ENCODE measurements at places on chromosomes 13 and 19.

GRCh38 chr13:91319996-91320395 lies 27.5 kb upstream of the MIR17HG start:
- no peak for DNase-seq

DNA sequence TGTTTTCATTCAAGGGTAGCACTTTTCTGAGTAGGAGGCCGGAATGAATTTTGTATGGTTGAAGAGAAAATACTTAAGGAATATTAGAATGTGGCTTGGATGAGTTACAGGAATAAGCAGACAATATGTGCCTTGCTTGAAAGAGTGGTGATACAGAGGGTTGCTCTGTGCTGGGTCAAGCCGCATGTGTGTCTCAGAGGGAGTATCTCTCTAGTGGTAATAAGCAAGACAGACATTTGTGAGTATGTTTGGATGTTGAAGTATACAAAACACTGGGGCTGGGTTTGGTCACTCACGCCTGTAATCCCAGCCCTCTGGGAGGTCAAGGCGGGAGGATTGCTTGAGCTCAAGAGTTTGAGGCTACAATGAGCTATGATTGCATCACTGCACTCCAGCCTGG lies 103.9 kb downstream of the LMO7 start:
- no peak for DNase-seq

- DNase-seq = no peak
Measured at GRCh38 chr13:71879129-71879535, 12.1 kb upstream of the DACH1 start.

DNA sequence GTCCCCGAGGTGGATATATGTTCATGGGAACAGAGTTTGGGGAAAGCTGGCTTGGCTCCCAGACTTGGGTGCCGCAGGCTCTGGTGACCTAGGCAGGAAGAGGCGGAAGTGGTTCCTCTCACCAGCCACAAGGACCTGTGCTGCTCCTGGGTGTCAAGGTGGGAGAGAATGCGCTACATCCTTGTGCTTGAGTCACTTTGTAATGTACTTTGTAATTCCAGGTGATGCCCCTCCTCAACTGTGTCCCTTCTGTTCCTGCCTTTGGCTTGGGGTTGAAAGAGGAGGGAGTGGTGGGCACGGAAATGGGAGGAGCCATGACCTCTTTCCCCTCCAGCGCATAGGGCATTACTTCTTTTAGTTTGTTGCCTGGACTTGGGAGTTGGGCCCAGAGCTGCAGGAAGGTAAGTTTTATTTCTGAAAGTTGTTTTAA lies 10.9 kb downstream of the GARRE1 start:
- DNase-seq = no peak

DNA sequence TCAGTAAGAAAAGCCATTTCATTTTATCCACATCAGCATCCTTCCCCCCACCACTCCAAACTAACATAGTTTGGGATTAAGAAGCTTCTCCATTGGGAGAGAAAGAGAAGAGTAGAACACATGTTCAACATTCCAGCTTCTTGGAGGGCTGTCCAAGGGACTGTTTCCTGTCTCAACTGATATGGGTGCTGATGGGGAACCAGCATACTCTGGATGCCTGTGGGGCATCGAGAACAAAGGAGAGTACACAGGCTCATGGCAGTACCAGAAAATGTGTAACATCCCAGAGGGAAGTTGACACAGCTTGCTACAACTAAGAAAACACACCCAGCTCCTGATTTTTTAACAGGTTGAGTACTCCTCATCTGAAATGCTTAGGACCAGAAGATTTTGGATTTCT lies 24.7 kb downstream of the SUCLA2 start:
- DNase-seq = no peak
